ENCODE measurements at places on chromosomes 1 and 21.

DNA sequence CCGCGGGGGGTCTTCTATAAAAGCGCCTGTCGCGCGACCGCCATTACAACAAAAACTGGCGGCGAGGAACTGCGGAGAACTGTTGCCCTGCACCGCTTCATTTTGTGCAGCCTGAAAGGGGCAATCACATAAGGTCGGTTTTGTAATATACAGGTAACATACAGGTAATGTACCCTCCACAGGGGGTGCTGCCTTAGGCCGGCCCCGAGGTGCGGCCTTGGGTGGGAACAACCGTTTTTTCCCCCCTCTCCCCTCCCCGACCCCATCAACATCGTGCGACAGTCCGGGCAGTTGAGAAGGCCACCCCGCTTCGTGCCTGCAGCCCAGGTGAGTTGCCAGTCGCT, at the start of gene BRDT:
Gene BRDT, plus strand, starts transcription at position 46 of the 344 bp plus-strand sequence. CDS start 13,354 bp downstream, outside the sequence.
- no peak for DNase-seq

- no peak for DNase-seq
Measured at GRCh38 chr1:221683681-221684080, 58.2 kb downstream of the DUSP10 start.

DNA sequence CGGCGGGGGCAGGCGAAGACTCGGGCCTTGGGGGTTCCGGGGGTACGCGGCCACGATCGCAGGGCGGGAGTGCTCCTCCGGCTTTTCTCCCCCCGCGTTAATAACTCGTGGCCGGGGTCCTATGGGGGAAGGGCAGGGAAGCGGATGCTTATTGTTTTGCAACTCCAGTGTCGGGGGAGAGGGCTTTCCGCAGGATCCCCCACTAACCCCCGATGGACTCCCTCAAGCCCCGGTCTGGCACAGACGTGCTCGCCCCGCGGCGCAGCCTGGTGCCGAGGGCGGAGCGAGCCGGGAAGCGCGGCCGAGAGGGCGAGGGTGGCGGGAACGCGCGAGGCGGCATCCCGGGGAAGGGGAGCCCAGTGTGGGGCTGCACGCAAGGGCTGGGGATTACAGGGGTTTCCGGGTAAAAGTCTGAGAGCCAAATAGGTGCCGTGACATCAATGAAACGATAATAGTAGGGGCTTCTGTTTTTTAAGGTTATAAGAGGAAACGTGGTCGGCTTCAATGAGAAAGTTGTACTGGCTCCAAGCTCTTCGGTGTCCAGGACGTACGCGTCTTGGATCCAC, 772 bp downstream of the UCK2 start:
- peak; percentile 73 for DNase-seq

- DNase-seq: no peak
Measured at GRCh38 chr1:118984722-118985639, 3.2 kb downstream of the TBX15 start.

GRCh38 chr1:31444725-31445448, 31.9 kb downstream of the SERINC2 start:
- DNase-seq: no peak

DNA sequence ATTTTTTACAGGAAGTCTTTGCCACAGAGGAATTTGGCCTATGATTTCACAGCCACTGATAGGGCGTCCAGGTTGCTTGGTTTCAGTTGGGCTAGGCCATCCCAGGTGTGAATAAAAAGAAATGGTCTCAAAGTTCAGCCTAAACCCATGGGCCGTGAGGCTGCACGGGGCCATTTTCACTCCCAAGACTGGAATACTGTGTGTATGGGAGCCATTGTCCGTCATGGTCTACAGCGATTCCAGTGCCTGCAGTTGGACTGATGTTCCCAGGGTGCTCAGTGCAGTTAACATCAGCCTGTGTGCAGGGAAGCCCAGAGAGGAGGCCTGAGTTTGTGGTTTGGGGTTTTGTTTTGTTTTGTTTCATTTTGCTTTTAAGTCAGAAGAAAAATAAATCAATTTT, 133.2 kb downstream of the ADSS2 start:
- no peak for DNase-seq

GRCh38 chr1:115090540-115090939, 1.2 kb upstream of the TSPAN2 start:
- no peak for DNase-seq

GRCh38 chr1:4093856-4094565, 193.9 kb upstream of the C1orf174 start:
- DNase-seq: no peak

- no peak for DNase-seq
Measured at GRCh38 chr1:42176902-42177519, 12.5 kb upstream of the GUCA2A start.

GRCh38 chr21:38095220-38095619, 161.6 kb upstream of the KCNJ15 start:
- DNase-seq: no peak

- no peak for DNase-seq
Measured at GRCh38 chr1:1604374-1605033, 4.6 kb upstream of the FNDC10 start.

GRCh38 chr21:35753308-35753707, 307.0 kb downstream of the SETD4 start:
- no peak for DNase-seq

DNA sequence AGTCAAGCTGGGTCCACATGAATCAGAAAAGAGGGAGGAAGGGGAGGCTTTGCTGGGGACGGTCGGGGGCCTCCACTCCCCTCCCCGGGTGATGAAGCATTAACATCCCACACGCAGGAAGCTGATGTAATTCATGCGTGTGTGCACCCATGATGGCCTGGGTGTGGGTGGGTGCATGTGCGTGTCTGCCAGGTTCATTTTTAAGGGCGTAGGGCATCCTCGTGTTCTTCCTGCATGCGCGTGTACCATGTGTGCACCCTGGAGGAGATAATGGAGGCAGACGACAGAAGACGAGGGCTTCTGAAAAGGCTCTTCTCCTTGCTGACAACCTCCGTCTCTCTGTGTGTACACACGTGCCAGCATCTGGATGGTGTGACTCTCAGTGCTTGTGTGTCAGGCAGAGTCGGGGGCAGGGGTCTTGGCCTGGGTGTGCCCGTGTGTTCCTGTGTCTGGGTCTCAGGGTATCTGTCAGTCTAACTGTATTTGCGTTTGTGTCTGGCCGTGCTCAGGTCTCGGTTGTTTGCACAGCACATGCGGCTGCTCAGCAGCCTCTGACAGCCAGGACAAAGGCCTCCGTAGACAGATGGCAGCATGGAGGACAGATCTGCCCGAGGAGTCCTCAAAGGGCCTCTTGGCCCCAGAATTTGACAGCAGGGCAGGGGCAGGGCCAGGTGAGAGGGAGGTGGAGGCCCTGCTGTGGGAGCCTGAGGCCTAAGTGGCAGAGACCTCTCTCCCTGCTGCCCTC, 2.4 kb downstream of the RAP1GAP start:
- no peak for DNase-seq

DNA sequence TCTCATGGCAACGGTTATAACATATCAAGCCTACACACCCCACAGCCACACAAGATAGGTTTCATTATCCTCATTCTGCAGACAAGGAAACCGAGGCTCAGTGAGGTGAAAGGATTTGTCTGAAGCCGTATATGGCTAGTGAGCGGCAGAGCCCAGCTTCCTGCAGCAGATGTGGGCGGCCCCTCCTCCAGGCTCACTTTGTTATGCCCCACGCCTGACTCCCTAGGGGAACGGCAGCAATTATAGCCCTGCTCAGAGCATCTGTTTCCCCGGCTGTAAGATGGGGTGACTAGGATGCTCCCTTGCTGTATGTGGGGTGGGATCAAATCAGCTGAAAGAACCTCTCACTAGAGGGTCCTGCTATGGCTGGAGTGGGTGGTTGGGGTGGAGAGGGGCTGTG, 22.1 kb downstream of the GRHL3 start:
- DNase-seq: no peak

DNA sequence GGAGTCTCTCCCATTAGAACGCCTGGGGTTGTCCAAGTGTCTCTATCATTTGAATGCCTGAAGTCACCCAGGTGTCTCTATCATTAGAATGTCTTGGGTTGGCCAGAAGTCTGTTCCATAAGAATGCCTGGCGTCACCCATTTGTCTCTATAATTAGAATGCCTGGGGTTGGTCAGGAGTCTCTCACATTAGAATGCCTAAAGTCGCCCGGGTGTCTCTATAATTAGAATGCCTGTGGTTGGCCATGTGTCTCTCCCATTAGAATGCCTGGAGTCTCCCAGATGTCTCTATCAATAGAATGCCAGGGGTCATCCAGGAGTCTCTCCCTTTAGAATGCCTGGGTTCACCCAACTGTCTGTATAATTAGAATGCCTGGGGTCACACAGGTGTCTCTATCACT, 54.5 kb downstream of the RNF187 start:
- no peak for DNase-seq

DNA sequence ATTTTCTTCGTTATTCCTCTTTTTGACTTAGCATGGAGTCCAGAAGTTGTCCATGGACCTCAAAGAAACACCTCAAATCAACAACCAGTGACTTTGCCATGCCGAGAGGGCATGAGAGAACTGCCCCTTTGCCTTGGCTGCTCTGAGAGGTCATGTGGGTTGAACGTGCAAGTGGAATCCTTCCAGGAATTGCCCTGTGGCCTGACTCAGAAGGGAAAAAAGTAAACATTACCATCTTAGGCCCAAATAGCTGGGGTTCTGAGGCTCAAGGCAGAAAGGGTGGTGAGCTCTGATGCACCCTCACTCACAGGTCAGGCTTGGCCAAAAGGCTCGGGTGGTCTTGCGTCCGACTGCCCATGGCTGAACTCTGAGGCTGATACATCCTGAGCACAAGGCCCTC, 15.1 kb downstream of the STUM start:
- no peak for DNase-seq

DNA sequence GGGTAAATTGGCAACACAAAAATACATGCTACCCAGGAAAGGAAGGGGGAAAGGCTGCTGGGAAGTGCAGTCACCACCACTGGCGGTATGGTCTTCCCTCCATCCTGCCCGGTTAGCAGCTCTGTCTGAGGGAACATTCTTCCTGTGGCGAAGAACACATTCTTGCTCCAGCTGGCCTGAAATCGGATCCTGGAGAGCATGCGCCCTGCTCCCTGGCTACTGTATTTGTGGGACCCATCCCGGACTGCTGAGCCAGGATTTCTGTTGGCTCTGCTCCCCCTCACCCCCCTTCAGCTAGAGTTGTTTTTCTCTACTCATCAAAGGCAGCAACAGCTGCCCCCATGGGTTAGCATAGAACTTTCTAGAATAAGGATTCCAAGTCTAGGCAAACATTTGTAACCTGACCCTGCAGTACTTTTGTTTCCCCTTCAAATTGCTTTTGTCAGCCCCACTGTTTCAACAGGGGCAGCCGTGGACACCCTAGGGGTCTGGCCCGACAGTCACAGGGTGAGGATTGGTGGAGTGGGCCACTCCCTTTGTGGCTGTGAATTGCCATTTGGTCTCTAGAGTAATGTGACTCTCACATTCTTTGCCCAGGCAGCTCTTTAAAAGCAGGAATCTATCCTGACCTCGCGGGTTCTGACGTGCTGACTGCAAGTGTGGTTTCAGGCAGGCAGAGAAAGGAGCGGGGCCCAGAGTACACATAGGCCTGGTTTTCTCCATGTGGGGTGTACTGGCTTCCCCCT, 157.7 kb downstream of the TOMM20 start:
- no peak for DNase-seq

DNA sequence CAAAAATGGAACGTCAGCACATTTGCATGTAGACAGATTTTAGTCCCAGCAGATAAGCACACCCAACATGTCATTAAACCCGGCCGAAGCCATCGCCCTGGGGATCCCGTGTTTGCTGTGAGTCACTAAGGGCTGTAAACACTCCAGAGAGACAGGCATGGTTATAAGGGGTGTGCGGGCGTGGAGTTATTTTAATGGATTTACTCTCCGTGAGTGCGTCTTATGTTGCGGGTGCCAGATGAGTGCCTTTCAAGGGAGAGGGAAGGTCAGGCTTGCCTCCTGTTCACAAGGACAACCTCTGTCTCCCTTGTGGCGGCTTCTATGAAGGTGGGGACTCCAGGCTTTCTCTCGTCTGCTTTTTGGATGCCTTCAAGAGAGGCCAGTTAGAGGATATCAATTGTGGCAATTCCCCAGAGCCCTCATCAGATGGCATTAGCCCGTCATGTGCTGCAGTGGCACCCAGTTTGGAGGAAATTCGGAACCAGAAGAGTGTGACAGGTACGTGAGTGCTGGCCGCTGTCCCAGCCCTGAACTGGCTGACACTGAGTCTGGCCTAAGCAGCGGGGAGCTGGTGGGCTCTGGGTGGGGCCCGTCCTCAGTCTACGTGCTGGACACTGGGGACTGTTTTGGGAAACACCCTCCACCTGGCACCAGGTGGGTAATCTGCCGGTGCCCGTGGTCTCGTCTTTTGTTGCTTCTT, 223.8 kb upstream of the TMEM51 start:
- no peak for DNase-seq

GRCh38 chr1:229229721-229230139, 41.2 kb upstream of the RAB4A start:
- DNase-seq: no peak

DNA sequence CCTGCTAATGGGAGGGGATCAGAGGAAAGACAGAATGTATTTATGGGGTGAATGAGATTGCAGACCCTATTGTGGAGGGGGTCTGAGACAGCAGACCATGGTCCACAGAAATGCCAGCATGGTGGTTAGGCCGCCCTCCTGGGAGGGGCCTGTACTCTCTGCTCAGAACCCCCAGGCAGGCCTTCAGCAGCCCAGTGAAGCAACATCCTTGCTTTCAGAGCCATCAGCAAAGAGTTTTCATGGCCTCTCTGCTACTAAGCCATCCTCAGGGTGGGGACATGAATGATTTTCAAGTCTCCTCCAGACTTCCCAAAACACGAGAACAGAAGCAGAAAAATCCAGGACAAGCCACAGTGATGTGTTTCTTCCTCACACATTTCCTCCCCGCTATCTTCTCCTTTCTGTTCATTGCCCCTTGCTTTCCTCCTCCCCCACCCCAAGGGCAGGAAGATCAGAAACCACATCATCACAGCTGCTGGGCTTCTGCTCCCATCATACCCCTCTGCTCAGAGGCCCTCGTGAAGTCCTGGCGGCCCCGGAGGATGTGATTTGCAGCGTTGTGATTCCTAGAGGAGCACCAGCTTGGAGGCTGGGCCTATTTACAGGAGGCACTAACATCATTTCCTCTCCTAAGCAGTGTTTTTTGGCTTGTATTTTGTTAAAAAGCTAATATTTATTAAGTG, 48.0 kb downstream of the ABCA4 start:
- no peak for DNase-seq

DNA sequence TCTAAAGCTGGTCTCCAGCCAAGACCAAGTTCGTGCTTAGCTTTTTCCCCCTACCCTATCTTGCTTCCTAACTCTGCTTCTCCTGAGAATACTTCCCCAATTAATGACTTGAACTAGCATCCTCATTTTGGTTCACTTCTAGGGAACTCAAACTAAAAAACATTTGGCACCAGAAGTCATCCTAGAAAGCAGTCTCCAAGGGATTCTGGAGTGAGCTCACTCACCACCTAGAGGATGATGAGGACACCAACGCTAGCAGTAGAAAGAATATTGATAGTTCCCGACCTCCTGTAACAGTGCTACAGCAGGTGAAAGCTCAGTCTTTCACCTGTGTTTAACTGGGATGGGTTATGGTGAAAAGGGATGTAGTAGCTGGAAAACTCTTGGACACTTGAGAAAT, 4.7 kb upstream of the PSMB2 start:
- no peak for DNase-seq

GRCh38 chr1:38587766-38588165, 271.8 kb downstream of the RRAGC start:
- DNase-seq: no peak
